Activated CD4-positive, alpha-beta memory T cell treated with anti-CD3 and anti-CD28 coated beads, Interleukin-2, amount 10 ng/mL, durations not matched to agents 7 days and 5 days (primary cell): ENCODE measurements at places on chromosomes 13 and 19. TPM values are rescaled to one million over a fixed set of nuclear protein-coding genes. Genes with fewer than 3 reads are reported as not detected.

DNA sequence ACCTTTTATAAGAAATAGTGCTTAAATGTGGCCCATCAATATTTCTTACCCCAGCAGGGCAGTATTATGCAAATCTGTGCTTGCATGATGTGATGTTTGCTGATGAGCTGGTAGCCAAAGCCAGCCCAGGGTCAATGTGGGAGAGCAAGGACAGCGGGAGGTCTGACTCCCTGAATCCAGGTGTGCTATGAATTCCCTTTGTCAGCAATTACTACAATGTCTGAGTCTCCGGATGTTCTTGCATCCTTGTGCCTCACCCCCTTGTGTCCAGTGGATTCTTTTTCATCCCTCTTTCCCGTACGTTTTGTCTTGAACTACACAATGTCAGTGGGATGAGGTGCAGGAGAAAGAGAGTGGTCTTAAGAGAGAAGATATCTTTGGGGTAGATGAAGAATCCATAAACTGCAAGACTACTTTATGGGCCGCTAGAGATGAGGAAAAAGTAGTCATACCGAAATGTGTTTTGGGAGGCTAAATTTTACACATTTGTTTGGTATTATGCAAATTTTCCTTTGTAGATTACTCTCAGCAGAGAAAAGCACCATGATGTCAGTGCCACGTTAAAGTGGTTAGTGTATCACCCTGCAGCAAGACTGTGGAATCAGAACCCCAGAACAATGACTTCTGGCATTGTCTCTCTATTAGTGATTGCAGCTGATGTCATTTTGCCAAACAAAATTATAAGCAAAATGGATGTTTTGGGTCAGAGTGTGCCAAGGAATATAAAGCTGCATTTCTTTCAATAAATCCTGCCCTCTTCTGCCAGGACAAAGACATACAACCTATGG is 53.5 kb upstream of the TSHZ3 start:
- H3K36me3 ChIP-seq, result no peaks in the 10 kb centered on the region
- H3K4me1 ChIP-seq, result no peaks in the 10 kb centered on the region
- H3K4me3 ChIP-seq, result no peak overlapping the region
- no peak overlapping the region for H3K27ac ChIP-seq

Gene C5AR1
- total RNA-seq, result not detected

- no peak overlapping the region for H3K4me3 ChIP-seq
- peaks cover 55% of the 10 kb centered on the region for H3K36me3 ChIP-seq
- no peak overlapping the region for H3K27ac ChIP-seq
- DNase-seq, result peak; percentile 65
Measured at GRCh38 chr19:1122972-1123363, 19.2 kb downstream of the GPX4 start.

GRCh38 chr19:29678484-29679106 is 13.3 kb downstream of the PLEKHF1 start:
- no peaks in the 10 kb centered on the region for H3K27me3 ChIP-seq
- peaks cover 68% of the 10 kb centered on the region for H3K4me1 ChIP-seq
- DNase-seq, result no peak
- H3K27ac ChIP-seq, result peak overlapping the region; percentile 69

Gene MYO1F
- total RNA-seq, result 420 TPM

GRCh38 chr13:45412274-45413049 is 5.7 kb downstream of the SLC25A30 start:
- H3K4me3 ChIP-seq, result no peak overlapping the region
- no peak overlapping the region for H3K27ac ChIP-seq
- DNase-seq, result no peak
- peaks cover 24% of the 10 kb centered on the region for H3K4me1 ChIP-seq
- peaks cover 30% of the 10 kb centered on the region for H3K36me3 ChIP-seq
- H3K27me3 ChIP-seq, result no peaks in the 10 kb centered on the region

DNA sequence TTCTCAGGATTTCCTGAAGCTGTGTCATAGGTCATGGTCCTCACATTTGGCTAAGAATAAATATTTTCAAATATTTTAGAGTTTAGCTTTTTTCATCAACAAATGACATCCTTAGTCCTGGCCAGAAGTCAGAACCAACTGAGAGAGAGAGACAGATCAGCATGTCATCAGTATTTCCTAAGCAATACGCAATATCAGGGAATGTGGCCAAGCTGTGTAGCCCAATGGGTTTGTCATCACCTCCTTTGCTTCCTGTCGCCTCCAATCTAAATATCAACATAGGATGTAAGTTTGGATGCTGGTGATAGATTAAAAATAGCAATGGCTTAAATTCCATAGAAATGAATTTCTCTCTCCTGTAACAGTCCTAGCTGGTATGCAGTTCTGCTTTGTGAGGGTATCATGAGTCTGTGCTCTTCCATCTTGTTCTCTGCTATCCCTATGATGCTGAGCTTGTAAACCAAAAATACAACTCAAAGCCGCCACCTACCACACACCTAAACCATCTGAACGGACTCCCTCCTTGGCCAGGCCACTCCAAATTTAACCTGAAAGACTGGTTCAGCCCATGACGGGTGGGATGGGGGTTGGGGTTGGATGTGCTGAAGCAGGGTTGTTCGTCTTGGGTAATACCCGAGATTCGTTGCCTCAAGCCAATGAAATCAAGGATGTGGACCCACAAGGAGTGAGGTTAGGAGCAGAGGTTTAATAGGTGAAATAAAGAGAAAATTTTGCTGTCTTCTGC is 10.0 kb upstream of the IGSF23 start:
- H3K27ac ChIP-seq, result no peak overlapping the region
- peaks cover 4% of the 10 kb centered on the region for H3K4me1 ChIP-seq
- no peak for DNase-seq
- no peak overlapping the region for H3K4me3 ChIP-seq
- H3K27me3 ChIP-seq, result peaks cover 3% of the 10 kb centered on the region
- H3K36me3 ChIP-seq, result no peaks in the 10 kb centered on the region

Gene ALG5
- 36.3 TPM for total RNA-seq

Gene TTYH1
- 0.53 TPM for total RNA-seq

Gene ZNF497
- 1.2 TPM for total RNA-seq

- H3K27ac ChIP-seq, result no peak overlapping the region
- DNase-seq, result no peak
- no peaks in the 10 kb centered on the region for H3K27me3 ChIP-seq
- peaks cover 12% of the 10 kb centered on the region for H3K4me1 ChIP-seq
- no peaks in the 10 kb centered on the region for H3K36me3 ChIP-seq
Measured at GRCh38 chr13:99191336-99191899, 9.2 kb upstream of the UBAC2 start.

DNA sequence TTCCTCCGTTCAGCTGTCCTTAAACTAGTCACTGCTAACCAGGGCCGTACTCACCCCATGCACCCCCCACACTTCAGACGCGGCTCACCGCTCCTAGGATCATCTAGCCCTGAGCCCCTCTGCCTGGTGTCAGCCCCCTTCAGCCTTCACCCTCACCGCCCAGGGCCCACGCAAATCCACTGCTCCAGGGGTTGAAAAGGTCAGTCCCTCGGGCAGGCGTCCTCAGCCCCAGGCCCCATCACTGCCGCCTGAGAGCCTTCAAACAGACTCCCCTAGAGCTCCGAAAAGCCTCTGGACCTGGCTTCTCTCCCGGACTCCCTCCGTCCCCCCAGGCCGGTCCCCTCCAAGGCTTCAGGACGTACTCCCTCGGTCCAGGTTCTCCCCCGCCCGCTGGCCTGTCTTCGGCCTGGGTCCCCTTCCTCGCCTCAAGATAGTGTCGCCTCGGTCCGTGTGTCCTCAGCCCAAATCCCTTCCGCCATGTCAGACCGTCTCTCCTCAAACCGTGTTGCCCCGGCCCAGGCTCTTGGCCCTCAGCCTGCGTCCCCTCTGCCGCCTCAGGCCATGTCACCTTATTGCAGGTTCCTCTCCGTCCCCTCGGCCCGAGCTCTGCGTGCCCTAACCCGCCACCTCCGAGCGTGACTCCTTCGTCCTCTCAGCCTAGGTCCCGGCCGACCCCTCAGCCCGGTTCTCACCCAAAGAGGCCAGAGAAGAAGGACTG is 553 bp downstream of the NAPA start:
- H3K27me3 ChIP-seq, result no peaks in the 10 kb centered on the region
- DNase-seq, result peak; percentile 22
- H3K4me3 ChIP-seq, result peak overlapping the region; percentile 98
- peaks cover 30% of the 10 kb centered on the region for H3K36me3 ChIP-seq
- peaks cover 88% of the 10 kb centered on the region for H3K4me1 ChIP-seq
- peak overlapping the region; percentile 97 for H3K27ac ChIP-seq
